ENCODE measurements at places on chromosomes 6 and 20.

DNA sequence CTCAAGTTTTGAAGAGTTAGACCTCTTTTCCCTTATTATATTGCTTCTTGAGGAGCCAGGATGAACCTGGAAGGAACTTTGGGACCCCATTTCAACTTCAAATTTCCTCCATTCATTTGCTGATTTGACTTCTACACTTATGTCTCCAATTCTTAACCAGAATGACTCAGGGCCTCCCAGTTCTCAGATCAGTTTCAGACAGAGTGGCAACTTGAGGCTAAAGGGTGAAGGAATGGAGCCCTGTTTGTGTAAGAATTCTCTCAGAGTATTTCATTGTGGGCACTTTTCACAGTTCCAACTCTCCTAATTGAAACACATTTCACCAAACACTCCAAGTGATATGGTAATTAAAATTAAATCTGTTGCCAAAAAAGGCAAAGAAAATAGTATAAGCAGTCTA, 109.0 kb upstream of the FLRT3 start:
- no peak for DNase-seq

DNA sequence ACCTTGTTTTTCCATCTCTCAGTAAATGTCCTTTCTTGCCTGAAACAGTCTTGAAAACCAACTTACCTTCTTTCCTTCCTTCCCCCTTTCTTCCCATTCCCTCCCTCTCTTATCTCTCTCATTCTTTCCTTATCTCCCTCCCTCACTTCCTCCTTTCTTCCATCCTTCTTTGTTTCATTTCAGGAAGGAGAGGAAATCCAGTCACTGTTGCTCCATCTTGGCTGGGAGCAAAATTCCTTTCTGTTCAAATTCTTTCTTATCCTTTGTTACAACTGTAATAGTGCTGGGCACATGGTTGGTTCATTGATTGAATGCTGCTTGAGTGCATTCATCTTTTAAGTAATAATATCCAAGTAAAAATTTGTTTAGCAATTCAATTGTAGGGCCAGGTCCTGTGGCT, 17.4 kb upstream of the TCP11 start:
- no peak for DNase-seq

DNA sequence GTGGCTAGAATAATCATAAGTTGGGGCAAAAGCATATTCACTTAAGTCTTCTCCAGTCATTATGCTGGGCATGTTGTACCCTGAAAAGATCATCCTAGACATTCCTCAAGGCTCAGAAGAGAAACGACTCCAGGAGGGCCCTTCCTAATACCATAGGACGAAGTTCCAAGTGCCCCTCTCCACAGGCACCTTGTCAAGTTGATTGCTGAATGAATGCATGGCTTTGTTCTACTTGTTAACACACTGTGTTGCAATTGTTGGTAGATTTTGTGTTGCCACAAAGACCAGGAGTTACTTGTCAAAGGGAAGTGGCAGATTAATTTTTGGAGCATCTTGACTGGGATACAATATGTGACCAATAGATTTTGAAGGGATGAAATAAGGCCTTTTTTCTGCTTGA, 194.3 kb upstream of the SMLR1 start:
- no peak for DNase-seq

DNA sequence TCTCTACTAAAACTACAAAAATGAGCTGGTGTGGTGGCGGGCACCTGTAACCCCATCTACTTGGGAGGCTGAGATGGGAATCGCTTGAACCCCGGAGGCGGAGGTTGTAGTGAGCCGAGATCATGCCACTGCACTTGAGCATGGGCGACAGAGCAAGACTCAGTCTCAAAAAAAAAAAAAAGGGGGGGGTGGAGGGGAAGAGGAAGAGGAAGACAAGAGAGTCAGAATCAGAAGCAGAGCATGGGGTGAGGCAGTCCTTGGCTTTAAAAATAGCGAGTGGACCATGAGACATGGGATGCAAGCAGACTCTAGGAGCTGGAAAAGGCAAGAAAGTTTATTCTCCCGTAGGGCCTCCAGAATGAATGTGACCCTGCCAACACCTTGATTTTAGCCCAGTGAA, 3.9 kb upstream of the SLC9A8 start:
- no peak for DNase-seq

GRCh38 chr20:47253872-47254271, 102.6 kb downstream of the ZMYND8 start:
- no peak for DNase-seq

- peak; percentile 17 for DNase-seq
Observed at GRCh38 chr6:33112148-33112547, 36.4 kb downstream of the HLA-DPB1 start.

- DNase-seq = no peak
Observed at GRCh38 chr20:49938173-49939163, 2.3 kb downstream of the RNF114 start.

- DNase-seq = no peak
Observed at GRCh38 chr6:145561095-145562072, 173.9 kb downstream of the EPM2A start.

- DNase-seq = no peak
Observed at GRCh38 chr20:25457886-25458680, 50.6 kb downstream of the GINS1 start.

DNA sequence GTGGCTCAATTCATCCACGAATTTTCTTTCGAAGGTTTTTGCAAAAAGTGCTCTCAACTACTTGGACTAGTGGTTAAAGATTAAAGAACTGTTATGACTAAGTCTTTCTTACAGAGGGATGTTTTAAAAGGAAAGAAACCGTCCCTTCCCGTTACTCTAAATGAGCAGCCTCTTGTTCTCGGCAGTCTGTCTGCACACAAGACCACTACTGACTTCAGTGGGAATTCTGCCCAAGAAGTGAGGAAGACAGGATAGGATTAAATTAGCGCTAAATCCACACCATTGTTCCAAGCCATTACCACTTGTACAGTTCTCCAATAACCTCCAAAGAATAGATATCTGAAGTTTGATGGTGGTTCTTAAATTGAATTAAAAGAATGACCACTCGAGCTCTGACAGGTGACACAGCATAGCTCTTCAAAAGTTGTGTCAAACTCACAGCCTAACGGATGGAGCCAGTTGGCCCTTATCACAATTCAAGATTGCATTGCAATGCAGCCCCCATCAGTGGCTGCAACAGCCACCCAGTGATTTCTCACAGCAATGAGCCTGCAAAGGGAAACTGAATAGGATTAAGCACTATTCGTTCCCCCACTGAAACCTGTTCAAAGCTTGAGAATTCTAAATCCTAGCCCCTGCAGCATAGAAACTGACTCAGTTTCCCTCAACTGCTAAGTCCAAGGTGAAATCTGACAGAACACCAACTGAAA, 1.8 kb downstream of the EPB41L2 start:
- DNase-seq = no peak

GRCh38 chr6:65452333-65452732, 254.7 kb downstream of the EYS start:
- no peak for DNase-seq

Data from NCI-H1694 (cell line).